ENCODE measurements at places on chromosomes 3 and 15. TPM values are rescaled to one million over a fixed set of nuclear protein-coding genes. Genes with fewer than 3 reads are reported as not detected.

The TLR9 gene
- 0.66 TPM for total RNA-seq

The CIDEC gene
- total RNA-seq: 0.14 TPM

The ZNF80 gene
- 0.09 TPM for total RNA-seq

The NUP210 gene
- total RNA-seq: 23.8 TPM

The DUOX1 gene
- 0.61 TPM for total RNA-seq

The FBXW12 gene
- total RNA-seq: 0.05 TPM

The OCA2 gene
- total RNA-seq: 0.99 TPM
